ENCODE measurements at places on chromosomes 7 and 10. TPM values are rescaled to one million over a fixed set of nuclear protein-coding genes. Genes with fewer than 3 reads are reported as not detected.

Gene HYAL4
- total RNA-seq = not detected

- peak; percentile 77 for DNase-seq
Measured at GRCh38 chr7:5677538-5678294, 103.7 kb downstream of the RNF216 start.

DNA sequence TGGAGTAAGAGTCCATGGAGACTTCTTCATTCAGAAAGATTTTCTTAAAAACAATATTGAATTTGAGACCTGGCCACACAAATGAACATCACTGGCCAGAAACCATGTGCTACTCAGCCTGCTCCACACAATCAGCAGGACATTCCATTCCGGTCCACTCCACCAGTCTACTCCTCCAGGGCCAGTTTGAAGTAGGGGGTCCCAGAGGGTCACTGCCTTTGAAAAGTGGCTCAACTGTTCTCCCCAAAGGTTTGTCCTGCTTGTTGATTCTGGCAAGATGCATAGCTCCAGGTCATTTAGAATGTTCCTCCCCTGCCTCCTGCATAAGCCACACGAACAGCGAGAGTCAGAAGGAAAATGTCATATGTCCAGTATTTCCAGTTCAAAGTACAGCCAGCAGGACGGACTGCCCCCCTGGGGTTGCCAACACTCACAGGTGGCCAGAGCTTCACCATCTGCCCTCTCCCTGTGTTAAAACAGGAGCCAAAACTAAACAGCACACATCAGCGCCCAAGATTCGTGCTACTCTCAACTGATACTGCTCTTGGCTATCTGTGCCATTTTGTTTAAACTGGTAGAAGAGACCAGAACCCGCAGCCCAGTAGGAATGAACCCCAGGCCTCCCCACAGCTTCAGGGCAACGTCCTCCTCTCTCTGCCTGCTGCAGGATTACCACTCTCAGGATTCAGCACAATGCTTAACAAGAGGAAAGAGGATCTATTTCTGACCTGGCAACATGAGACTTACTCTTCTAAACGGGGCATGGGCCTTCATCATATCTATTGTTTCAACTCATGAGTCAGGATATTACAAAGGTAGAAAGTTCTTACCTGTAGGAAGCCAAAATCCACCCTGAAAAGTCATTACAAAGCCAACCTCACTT lies 11.3 kb downstream of the GRB10 start:
- DNase-seq = no peak

- no peak for DNase-seq
Measured at GRCh38 chr10:8543361-8544056, 489.0 kb downstream of the GATA3 start.

- DNase-seq = no peak
Measured at GRCh38 chr7:95794917-95795515, 22.7 kb downstream of the DYNC1I1 start.

GRCh38 chr10:126324826-126325225 lies 63.5 kb downstream of the ADAM12 start:
- DNase-seq = no peak

- DNase-seq = peak; percentile 80
Measured at GRCh38 chr7:23373151-23374004, 74.2 kb downstream of the MALSU1 start.

- peak; percentile 24 for DNase-seq
Measured at GRCh38 chr7:159213253-159213652, 68.6 kb upstream of the VIPR2 start.
